Iris pigment epithelial cell (primary cell): ENCODE measurements at places on chromosomes 6 and 20.

DNA sequence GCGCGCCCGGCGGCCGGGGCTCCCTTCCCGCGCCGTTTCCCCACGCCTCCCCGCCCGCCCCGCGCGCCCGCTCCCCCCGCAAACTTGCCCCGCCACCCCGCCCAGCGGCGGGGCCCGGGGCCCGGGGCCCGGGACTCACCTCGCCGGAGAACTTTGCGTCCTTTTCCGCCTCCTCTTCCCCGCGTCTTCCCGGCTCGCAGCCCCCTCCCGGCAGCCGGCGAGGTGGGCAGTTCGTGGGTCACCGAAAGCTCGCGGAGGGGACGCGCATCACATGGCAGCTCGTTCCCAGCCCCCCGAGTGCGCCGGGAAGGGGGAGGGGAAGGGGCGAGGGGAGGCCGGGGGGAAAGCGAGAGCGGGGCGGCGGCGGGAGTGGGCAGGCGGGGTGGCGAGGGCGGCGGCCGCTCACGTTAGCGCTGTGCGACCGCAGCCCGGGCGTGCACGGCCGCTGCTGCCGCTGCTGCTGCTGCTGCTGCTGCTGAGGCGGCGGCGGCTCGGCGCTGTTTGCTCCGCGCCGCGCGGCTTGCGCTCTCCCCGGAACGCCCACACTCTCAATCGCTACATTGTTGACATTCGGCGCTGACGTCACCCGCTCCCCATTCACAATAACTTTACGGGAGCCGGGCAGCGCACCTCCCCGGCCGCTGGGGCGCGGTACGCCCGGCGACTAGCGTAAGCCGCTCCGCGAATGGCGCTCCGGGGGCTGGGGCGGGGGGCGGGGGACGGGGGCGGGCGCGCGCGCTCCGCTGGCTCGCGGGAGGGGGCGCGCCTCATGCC, at the start of gene BACH2:
TSS of gene BACH2 (minus strand) at position 503 of the 774 bp plus-strand sequence. CDS start 287,999 bp downstream, outside the sequence.
- DNase-seq: peak; percentile 92

DNA sequence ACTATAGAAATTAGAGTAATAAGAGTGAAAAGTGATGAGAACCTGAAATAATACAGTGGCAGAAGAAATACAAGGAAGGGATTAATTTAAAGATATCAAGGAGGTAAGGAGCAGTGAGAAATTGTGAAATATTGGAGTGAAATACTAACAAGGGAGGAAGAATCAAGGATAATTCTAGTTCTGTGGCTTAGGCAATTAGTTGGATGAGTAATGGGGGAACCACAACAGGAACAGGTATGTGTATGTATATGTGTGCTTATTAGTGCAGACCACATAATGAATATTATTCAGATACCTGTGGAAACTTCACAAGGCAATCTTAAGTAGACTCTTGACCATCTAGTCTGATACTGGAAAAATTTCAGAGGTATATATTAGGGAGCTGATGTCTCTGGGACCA, 143.3 kb downstream of the TINAG start:
- no peak for DNase-seq

DNA sequence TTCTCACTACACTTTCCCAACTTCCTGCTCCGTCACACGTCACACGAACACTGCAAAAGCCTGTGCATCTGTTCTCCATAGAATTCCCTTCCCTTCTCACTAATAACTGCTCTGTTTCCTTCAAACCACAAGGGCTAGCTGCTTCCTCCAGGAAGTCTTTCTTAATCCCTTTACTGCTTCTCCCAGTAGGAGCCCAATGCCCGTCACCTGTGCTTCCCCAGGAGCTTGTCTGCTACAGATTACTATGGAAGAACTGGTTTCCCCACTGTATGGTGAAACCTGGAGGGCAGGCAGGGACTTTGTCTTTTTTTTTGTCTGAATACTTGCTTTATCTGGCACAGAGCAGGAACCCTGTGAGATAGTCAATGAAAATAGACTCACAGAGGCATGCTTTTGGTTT, 444.7 kb upstream of the MAP3K7 start:
- no peak for DNase-seq

DNA sequence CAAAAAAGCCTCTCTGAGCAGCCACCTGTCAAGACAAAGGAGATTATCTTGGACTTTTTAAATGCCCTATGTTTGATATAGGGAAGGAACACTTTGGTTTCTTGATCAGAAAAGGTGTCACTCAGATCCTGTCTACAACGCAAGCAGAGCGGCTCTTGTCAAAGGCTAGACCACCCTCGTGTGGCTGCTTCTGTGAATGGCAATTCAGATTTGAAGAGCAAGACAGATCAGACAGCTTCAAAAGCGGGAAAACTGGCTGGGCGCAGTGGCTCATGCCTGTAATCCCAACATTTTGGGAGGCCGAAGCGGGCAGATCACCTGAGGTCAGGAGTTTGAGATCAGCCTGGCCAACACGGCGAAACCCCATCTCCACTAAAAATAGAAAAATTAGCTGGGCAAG, 10.1 kb upstream of the NXT1 start:
- peak; percentile 78 for DNase-seq

DNA sequence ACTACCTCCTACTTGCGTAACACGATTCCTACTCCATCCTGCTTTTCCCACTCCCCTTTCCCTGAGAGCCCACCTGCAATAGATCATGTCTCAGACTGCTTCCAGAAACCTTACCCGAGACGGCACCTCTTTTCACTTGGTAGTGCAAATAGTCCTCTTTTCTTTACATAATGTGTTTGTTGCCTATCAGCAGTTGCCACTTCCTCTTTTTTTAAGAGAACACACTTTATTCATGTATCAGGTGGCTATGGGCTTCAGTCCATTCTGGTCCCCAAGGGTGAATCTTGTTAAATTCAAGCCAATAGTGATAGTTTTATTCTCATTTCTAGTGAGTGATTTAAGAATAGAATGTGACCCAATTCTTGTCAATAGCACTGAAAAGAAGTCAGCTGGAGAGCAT, 57.7 kb upstream of the FERMT1 start:
- no peak for DNase-seq
